GM03348 (cell line): ENCODE measurements at places on chromosomes 13 and 19.

- no peak for DNase-seq
Observed at GRCh38 chr19:32896516-32897214, 27.1 kb upstream of the SLC7A9 start.

DNA sequence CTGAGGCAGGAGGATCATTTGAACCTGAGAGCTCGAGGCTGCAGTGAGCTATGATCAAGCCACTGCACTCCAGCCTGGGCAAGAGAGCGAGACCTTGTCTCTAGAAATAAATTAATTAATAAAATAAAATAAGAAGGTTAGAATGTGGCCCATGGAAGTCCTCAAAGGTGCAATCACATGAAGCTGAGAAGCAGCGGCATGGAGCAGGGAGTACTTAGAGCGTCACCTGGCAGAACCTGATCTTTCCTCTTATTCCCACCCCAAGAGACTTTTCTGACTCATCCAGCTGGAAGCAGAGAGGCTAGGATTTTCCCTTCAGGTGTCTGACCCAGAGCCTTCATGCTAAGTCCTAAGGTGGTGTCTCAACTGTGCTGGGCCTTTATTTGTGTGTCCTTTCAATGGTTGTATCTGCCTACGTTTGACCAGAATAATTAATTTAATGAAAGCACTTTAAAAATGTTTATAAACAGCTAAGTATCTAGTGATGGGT lies 8.9 kb upstream of the MRPS31 start:
- no peak for DNase-seq

DNA sequence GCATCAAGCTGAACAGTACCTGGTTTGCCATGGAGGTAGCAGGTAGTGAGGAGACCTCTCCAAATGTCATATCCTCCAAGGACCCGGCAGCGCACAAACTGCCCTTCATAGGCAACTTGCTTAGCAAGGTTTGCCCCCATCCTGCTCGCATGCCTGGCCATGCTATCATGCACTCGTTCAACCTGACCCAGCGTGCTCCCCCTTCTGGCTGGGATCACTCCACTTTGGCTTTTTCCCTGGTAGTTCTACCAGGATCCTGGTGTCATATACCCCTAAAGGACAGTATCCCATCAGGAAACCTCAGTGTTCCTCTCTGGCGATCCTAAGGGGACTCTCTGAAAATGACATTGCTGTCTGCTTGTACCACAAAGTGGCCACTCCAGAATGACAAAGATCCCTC lies 38.6 kb upstream of the ZNF30 start:
- no peak for DNase-seq

GRCh38 chr13:111395511-111396393 lies 75.3 kb downstream of the TEX29 start:
- no peak for DNase-seq

DNA sequence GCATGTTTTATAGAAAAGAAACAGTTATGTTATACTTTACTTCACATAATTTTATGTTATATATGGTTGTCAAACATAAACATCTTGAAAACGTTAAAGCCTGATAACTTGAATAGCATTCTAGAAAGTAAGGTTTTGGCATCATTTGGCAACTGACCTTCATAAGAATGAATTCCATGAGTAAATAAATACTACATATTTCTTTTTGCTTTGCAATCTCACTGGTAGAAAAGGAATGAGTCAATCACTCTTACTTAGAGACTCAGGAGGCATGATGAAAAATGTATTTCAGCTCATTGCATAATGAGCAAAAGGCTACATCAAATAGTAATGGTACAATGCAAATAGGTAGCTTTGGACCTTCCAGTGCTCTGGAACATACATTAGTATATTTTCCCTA lies 1381.9 kb downstream of the EFNB2 start:
- DNase-seq, result no peak

DNA sequence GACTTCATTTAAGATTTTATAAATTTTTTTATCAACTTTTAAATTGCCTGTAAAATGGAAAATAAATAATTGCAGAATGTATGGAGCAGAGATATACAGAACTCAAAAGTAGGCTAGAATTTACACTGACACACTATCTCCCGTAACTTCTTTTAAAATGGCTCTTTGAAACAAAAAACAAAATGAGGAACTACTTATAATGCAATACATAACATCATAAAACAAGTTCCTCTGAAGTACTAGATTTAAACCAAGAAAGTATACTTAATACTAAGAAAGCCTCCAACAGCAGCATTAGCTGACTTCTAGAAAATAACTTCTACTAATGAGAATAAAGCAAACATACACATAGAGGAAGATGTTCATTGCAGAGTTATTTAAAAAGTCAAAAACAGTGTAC lies 17.0 kb downstream of the RBM26 start:
- DNase-seq, result no peak

DNA sequence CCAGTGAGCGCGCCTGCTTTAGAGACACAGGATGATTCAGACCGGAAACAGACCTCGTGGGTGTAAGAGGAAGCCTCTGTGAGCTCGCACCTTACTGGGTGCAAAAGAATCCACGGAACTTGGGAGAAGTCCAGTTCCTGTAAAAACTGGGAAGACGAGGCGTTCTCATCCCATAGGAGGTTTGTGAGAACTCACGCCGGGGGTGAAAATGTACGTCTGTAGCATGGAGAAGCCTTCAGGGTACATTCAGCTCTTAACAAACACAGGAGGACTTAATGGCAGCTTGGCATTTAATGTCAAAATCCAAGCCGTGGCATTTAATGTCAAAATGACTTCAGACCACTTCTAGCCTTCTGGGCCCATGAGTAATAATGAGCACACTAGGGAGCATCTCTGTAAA lies 17.4 kb upstream of the OR7D2 start:
- no peak for DNase-seq

GRCh38 chr13:23146811-23147625 lies 33.8 kb upstream of the SGCG start:
- peak; percentile 30 for DNase-seq

DNA sequence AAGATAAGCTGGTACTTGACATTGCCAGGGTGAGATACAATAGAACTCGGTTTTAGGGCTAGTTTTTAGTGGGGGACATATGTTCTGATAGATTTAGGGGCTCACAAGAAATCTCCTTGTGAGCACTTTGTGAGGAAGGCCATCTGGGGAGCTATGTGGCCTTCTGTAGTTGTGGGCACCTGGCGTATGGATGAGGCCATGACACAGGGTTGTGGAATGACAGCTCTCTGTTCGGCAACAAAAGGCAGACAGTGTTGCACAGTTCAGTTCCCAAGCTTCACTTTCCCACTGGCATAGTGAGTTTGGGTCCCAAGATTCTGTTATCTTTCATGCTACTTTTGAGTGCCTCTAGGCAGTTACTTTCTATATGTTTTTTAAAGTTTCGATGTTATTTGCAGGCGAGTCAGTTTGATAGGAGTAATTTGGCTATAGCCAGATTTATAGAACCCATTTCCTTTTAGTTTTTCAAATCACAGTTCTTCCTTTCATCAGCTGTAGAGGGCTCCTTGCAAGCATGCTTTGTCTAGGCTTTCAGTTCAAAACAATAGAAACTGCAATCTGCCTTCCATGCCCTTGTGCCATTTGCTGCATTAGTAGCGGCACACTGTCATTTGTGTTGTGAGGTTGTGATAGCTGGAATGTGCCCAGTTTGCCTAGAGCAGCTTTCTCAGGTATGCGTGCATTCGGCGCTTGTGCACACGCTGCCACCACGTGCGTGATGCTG lies 70.6 kb upstream of the TEX29 start:
- no peak for DNase-seq

GRCh38 chr19:39303373-39304184 lies 7.4 kb downstream of the IFNL1 start:
- no peak for DNase-seq

DNA sequence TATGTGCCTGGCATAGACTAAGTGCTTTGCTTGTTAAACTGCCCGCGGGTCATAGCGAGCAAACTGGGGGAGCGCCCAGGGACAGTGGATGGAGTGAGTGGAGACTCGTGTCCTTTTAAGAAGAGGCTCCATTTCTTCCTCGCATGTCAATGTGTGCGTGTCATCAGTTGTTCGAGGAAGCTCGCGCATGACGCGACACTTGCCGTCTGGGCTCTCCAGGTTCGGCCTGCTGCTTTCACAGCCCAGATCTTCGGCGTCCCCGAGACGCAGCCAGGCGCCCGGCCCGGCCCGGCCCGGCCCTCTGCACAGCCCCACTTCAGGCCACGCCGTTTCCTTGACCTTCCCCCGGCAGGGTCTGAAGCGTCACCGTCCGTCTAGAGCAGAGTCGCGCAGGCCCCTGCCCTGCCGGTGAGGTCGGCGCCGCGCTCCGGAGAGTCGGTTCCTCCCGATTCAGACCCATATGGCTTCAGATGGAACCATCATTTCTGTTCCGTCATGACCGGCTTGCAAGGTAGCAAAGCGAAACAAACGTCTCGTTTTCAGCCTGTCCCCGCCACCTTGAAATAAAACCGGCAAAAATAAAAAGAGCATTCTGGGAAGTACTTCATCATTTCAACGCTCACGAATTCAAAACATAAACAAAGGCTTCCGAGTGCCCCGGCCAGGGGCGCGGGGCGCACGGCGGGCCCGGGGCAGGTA lies 599 bp upstream of the ARHGEF7 start:
- peak; percentile 50 for DNase-seq

- no peak for DNase-seq
Observed at GRCh38 chr13:24693862-24694471, 13.8 kb downstream of the ATP12A start.

GRCh38 chr19:15556634-15557181 lies 48.4 kb downstream of the CYP4F22 start:
- DNase-seq, result no peak

- no peak for DNase-seq
Observed at GRCh38 chr13:45928843-45929242, 77.3 kb upstream of the SIAH3 start.

GRCh38 chr13:103168901-103169508 lies 102.8 kb upstream of the SLC10A2 start:
- no peak for DNase-seq

GRCh38 chr13:101181076-101181685 lies 235.1 kb downstream of the NALCN start:
- no peak for DNase-seq

DNA sequence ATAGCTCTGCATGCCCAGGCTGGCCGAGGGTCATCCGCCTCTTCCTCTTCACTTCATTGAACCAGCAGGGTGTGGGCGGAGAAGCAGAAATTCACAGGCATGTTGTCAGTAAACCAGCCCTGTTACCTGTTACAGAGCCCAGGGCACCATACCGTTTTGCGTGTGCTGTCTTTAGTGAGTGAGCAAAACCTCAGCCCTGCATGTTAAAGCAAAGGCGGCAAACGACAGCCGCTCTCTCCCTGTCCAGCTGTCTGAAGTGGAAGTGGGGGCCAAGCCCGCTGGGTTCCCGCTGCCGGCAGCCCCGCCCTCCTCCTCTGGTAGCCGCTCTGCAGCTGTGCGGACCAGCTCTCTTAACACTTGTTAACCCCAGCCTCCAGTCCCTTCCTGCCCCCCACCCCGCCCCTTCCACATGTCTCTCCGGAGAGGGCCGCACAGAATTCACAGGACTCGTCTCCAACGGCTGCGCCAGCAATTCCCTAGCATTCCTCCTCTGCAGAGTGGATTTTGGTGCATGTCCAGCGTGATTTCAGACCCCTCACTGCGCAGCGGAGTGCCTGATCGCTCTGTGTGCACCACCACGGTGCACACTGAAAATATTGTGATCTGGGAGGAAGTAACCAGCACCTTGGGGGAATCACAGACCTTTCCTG lies 12.7 kb downstream of the KLHL26 start:
- DNase-seq, result peak; percentile 48

- no peak for DNase-seq
Observed at GRCh38 chr13:33006638-33007037, 9.6 kb upstream of the KL start.

GRCh38 chr13:71460211-71460610 lies 406.8 kb downstream of the DACH1 start:
- DNase-seq, result no peak

DNA sequence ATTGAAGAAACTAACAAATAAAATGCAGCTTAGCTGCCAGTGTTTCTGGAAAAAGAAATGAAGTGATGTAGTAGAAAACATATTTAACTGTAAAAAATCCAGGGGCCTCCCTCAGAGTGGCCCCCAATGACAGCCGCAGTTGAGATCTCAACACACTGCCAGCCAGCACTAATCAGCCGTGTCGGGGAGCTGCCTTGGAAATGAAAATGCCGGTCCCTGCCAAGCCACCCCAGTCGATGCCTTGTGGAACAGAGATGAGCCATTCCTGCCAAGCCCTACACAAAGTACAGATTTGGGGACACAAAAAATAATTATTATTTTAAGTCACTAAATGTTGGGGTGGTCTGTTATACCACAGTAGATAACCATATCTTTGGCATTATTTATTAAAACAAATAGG lies 1342.4 kb downstream of the EFNB2 start:
- DNase-seq, result no peak

DNA sequence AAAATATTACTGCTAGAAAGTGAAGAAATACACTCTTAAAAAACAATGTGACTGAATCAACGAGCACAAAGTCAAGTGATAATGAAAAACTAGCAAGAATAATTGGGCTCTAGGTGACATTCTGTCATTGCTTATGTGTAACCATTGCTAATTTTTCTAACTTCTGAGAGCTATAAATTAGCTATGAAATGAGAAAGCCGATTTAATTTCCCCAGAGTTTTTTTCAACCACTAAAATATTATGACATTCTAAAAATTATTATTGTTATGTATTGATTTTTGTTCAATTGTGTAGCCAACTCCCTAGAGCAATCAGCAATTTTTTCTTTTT lies 458.6 kb upstream of the ATXN8OS start:
- no peak for DNase-seq

DNA sequence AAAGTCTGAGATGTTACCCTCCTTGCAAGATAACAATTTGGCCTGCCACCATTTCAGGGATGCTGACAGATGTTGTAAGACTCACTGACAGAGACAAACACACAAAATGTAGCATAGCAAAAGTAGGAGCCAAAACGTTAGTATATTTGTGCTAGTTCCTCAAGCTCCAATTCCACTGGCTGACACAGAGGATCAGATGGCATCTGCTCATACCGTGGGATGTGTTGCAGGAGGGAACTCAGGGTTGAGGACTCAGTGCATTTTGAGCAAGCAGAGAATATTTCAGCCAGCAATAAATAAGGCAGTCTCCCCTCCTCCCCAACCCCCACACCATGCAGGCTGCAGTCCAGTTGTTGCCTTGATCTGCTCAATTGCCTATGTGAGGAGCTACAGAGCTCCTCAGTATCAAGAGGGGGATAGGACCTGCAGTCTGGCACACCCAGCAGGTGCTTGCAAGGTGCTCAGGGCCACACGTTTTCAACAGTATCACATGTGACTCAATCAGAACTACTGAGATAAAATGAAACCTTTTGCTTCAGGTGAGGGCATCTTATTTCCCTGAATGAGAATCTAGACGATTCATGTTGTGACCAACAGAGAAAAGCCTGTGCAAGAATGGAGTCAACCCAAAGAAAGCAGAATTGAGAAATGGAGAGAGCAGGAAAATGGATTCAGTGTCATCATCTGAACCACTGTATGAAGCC lies 23.6 kb upstream of the LRCH1 start:
- no peak for DNase-seq

GRCh38 chr19:49129238-49129583 lies 9.9 kb downstream of the PPFIA3 start:
- no peak for DNase-seq

DNA sequence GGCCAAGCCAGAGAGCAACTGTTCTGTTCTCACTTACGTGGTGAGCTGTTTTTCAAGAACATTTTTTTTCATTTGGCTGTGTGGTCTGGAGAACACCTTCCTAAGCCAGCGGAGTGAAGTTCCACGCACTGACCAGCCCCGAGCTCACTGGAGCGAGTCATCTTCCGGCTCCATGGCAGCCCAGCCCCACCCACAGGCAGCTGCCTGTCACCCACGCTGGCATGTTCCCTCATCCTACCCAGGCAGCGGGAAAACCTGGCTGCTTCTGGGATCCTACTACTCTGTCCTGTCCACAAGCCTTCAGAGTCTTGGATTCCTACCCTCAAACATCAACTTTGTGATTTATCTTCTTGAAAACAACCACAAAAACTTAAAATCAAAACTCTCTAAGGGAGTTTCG lies 76.2 kb downstream of the GGACT start:
- no peak for DNase-seq
